Activated CD4-positive, CD25-positive, alpha-beta regulatory T cell treated with anti-CD3 and anti-CD28 coated beads, Interleukin-2, amount 50 U/mL, for 72 hours (primary cell): ENCODE measurements at places on chromosomes 5 and 9.

- no peak for DNase-seq
Measured at GRCh38 chr5:132067451-132067850, 6.1 kb upstream of the CSF2 start.

GRCh38 chr5:113330533-113331208 is 104.1 kb downstream of the TSSK1B start:
- no peak for DNase-seq

DNA sequence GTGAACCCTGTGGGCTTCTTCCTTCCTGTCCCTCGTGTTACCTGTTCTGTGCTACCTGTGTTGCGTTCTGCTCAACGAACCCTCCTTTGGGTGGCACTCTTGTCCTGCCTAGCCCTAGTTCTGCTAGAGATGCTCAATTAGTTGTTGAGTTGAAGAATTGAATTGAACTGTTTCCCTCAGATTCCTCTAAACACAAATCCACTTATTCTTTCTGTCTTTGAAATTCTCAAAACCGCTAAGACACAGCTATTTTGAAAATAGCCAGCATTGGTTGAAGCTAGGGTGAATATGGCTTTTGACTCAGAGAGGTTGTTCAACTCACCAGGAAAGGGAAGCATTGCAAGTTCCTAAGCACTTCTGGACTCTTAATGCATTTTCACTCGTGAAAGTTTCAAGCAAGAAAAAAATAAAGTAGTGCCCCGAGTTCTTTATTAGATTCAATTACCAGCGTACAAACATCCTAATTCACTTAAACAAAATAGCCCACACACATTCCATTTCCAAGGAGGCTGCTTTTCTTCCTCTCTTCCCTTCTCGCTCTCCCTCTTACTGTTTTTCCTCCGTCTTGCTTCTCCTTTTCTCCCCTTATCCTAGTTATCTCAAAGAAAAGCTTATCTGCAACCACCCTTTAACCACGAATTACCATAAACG is 642 bp upstream of the ITGA1 start:
- DNase-seq, result no peak

- DNase-seq, result no peak
Measured at GRCh38 chr9:137462986-137463930, 4.1 kb upstream of the NSMF start.

GRCh38 chr5:95803271-95804148 is 19.0 kb downstream of the GLRX start:
- DNase-seq, result no peak

- no peak for DNase-seq
Measured at GRCh38 chr5:166594567-166594966, 1696.9 kb upstream of the WWC1 start.

GRCh38 chr5:61435368-61435767 is 103.3 kb downstream of the ZSWIM6 start:
- DNase-seq, result no peak

GRCh38 chr5:55232985-55233928 is at the start of gene CCNO:
CCNO (minus strand) TSS chr5:55233608; CDS start chr5:55233523, 85 bp downstream.
- DNase-seq, result no peak

- no peak for DNase-seq
Measured at GRCh38 chr9:79603222-79603920, 31.6 kb downstream of the TLE4 start.
